Activated T-cell treated with anti-CD3 and anti-CD28 coated beads for 48 hours (primary cell): ENCODE measurements at places on chromosomes 7 and 10.

GRCh38 chr7:30521532-30521931 lies 16.9 kb upstream of the GGCT start:
- no peak for DNase-seq

GRCh38 chr7:143322760-143323633 lies 7.1 kb downstream of the CLCN1 start:
- DNase-seq = no peak

DNA sequence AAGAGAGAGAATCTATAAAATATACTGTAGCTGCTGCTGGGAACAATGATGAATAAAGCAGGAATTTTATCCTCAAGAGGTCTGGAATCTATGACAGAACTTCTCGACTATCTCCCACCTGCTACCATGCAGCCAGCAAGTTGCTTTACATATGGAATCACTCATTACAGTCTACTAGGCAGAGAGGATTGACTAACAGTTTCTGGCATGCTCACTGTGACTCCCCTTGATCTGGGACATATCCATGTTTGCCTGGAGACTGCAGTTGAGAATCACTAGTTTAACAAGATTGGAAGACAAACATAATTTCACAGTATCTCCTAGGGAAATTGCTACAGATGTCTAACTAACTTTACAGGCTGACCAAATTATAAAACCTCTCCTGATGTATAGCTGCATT lies 13.3 kb downstream of the GPR37 start:
- no peak for DNase-seq

GRCh38 chr7:57375783-57376182 lies 74.2 kb upstream of the ZNF716 start:
- no peak for DNase-seq

DNA sequence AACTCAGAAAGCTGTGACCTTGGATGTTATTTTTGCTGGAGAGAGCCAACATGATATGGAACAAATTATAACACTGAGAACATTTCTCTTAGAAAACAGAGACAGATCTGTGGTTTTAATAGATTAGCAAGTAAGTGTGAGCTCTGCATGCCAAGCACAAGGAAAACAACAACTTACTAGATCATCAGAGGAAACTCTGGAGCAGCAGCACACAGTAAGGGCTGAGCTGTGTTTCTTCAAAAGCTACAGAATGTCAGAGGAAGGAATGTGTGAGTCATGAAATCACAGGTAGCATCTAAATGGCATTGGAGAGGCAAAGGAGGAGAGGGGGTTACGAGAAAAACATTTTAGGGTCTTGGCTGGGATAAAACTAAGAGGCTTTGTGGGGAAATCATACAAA lies 283.4 kb upstream of the FZD8 start:
- no peak for DNase-seq

DNA sequence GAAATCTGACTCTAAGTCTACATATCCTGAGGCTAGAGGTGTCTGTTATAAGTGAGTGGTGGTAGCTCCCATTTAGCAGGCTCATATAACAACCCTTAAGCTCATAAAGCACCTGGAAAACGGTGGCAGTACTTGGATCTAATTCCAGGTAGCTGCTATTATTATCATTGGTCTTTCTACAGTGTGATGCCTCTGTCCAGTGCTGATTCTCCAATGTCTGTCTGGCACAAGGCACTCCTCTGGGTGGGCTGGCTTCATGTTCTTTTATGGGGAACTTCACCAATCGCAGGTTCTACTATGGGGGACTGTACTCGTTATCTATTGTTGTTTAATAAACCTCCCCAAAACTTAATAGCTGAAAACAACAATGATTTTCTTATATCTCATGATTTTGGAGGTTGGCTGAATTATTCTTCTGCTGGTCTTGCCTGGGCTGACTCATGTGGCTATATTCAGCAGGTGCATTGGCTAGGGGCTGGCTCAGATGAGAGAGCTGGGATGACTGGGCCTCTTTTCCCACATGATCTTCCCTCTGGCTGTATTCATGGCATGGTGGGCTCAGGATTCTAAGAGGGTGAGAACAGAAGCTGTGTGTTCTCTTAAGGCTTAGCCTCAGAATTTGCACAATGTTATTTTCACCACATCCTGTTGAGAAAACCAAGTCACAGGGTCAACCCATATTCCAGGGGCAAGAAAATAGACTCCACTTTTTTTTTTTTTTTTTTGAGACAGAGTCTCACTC lies 93.0 kb upstream of the PCGF5 start:
- no peak for DNase-seq

DNA sequence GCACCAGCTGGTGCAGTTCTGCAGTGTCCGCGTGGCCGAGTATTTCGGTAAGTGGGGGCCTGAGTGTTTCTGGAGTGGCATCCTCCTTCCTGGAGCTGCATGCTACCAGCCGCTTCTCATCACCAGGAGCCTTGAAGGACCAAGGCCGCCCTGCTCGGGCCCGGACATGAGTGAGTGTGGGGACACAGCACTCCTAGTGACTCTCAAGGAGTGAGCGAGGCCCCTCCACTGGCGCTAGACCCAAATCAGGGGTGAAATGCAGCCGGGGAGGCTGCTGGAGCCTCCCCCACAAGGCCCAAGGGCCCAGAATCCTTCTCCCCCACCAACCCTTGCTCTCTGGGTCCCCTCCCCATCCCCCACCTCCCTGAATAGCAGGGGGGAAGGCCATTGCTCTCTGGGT lies 48.0 kb downstream of the CAMK2B start:
- DNase-seq = no peak
